Activated effector memory CD4-positive, alpha-beta T cell treated with Interleukin-2 at 50 U/mL for 16 hours (primary cell): ENCODE measurements at places on chromosomes 7 and 10.

DNA sequence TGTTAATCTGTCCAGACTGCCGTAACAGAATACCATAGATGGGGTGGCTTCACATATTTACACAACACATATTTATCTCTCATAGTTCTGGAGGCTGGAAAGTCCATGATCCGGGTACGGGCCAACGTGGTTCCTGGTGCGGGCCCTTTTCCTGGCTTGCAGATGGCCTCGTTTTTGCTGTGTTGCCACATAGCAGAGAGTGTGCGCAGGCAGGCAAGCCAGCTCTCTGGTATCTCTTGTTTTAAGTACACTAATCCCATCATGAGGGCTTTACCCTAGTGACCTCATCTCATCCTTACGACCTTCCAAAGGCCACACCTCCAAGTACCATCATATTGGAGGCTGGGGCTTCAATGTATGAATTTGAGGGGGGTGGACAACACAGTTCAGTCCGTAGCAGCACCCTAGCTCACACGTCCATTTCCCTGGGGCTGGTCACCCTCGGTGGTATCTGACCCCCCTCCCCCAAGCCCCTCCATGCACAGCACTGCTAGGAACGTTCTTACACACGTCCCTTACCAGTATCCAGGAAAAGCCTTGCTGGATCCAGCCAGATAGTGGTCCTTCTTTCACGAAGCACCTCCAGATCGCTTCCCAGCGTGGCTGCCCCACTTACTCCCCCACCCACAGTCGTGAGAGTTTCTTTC lies 21.5 kb downstream of the CUX1 start:
- no peak for DNase-seq

- DNase-seq = no peak
Measured at GRCh38 chr7:111528331-111528730, 34.0 kb downstream of the IMMP2L start.

GRCh38 chr10:132396494-132397035 lies 435 bp upstream of the PWWP2B start:
- DNase-seq = peak; percentile 56

DNA sequence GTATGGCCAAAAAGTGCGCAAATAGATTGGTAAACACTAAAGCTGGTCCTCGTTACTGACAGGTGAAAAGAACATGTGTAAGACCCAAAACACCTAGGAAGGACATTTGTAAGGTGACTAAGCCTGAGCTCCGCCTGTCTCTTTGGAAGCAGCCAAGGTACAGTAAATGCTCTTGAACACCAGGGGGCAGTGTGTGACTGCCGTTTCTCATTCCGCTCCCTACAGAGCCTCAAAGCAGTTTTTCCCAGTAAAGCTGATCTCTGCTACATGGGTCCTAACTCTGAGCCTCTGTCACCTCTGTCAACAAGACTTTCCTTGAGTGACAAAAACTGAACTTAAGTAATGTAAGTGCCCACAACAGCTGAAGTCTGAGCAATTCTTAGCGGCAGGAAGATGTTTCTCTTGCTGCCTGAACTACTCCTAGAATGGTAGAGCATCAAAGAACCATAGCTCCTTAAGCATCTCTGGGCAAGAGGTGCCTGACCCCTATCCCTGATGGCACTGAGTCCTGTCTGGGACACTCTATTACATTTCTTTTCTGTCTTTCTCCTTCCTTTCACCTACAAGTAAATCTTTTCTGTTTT lies 238.0 kb upstream of the INHBA start:
- peak; percentile 12 for DNase-seq

GRCh38 chr7:131607291-131608115 lies 51.1 kb upstream of the PODXL start:
- DNase-seq = no peak
